ENCODE measurements at places on chromosomes 5 and 9. TPM values are rescaled to one million over a fixed set of nuclear protein-coding genes. Genes with fewer than 3 reads are reported as not detected.

GRCh38 chr5:152306386-152306785 is 98.7 kb downstream of the NMUR2 start:
- no peak for DNase-seq
- H3K27ac ChIP-seq, result no peak overlapping the region
- no peaks in the 10 kb centered on the region for H3K36me3 ChIP-seq
- no peak overlapping the region for H3K4me3 ChIP-seq
- no peaks in the 10 kb centered on the region for H3K27me3 ChIP-seq
- H3K4me1 ChIP-seq, result no peaks in the 10 kb centered on the region

PCDHB9 gene
- 2.5 TPM for total RNA-seq

GRCh38 chr5:122314036-122314435 is 2.0 kb downstream of the SNCAIP start:
- H3K27ac ChIP-seq, result no peak overlapping the region
- H3K4me3 ChIP-seq, result no peak overlapping the region
- peaks cover 6% of the 10 kb centered on the region for H3K4me1 ChIP-seq
- H3K36me3 ChIP-seq, result no peaks in the 10 kb centered on the region
- no peak for DNase-seq

MSX2 gene
- 0.52 TPM for total RNA-seq

DNA sequence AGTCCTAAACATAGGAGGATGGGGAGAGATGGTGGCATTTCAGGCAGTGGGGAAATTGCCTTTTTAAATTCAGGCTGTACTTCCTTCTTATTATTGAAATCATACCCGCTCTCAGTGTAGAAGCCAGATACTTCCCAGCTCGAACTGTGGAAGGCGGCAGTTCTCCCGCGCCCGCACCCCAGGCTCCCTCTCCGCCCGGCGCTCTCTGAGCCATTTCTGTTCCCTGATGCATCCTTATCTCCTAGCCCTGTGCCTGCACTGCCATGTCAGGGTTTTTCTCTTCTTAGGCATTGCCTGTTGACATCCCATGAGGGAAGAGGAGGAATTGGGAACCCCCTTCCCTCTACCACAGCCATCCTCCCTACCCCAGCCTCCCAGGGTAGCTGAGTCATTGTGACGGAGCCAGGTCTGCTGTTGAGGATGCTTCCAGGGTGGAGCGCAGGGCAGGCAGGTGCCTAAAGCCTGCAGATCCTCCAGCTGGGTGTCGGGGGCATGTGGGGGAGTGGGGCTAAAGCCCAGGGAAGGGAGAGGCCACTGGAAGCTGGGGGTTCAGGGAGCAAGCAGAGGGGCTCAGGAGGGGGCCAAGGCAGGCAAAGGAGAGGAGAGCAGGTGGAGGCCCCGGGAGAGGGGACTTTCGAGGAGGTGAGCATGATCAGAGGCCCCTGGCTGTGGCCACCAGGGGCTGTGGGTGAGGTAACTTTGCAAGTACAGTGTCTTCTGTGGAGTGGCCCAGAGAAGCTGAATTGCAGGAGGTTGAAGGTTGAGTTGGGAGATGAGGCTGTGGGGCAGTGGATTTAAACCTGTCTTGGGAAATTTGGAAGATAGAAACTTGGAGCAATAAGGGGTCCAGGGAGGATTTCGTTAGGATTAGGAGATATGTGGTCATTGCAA is 16.2 kb downstream of the LAMC3 start:
- H3K27ac ChIP-seq, result no peak overlapping the region
- no peak for DNase-seq
- H3K4me3 ChIP-seq, result no peak overlapping the region
- no peaks in the 10 kb centered on the region for H3K36me3 ChIP-seq
- no peaks in the 10 kb centered on the region for H3K27me3 ChIP-seq

DNA sequence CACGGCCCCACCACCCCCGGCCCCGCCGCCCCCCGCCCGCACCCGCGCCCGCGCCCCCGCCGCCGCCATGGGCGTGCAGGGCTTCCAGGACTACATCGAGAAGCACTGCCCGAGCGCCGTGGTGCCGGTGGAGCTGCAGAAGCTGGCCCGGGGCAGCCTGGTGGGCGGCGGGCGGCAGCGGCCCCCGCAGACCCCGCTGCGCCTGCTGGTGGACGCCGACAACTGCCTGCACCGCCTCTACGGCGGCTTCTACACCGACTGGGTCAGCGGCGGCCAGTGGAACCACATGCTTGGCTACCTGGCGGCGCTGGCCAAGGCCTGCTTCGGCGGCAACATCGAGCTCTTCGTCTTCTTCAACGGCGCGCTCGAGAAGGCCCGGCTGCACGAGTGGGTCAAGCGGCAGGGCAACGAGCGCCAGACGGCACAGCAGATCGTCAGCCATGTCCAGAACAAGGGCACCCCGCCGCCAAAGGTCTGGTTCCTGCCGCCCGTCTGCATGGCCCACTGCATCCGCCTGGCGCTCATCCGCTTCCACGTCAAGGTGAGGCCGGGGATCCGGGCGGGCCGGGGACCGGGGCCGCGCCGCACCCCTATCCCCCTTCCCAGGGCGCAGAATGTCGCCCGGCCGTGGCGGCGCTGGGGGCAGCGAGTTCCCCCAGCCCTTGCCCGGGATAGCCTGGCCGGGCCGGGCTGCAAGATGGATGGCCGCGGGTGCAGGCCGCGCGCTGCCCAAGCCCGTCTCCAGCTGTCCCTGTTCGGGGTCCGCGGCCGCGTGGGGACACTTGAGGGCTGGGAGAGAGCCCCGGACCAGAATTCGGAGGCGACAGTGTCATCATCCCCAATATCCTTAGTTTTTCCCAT is 594 bp downstream of the FAM120A start:
- H3K27ac ChIP-seq, result peak overlapping the region; percentile 95
- peaks cover 28% of the 10 kb centered on the region for H3K36me3 ChIP-seq
- H3K4me1 ChIP-seq, result peaks cover 48% of the 10 kb centered on the region
- no peaks in the 10 kb centered on the region for H3K27me3 ChIP-seq

NTRK2 gene
- 0.98 TPM for total RNA-seq

DNA sequence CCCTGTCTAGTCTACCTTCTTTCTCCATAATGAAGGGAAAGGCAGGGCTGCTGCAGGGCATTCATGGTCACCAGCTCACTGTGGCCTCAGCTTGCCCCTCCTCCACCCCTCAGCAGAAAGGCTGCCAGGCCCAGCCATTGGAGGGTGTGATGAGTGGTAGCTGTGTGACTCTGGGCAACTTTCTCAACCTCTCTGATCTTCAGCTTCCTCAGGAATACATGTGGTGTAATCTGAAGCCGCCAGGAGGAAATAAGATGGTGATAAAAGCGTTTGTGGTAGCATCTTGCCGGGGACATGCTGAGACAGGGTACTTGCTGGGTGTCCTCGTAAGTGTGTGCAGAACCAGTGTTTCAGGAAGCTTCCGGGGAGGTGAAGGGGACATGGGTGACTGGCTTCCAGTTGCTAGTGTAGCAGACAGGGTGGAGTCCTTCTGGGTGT is 9.8 kb downstream of the CXCL14 start:
- H3K27ac ChIP-seq, result no peak overlapping the region
- H3K27me3 ChIP-seq, result peaks cover 18% of the 10 kb centered on the region

DNA sequence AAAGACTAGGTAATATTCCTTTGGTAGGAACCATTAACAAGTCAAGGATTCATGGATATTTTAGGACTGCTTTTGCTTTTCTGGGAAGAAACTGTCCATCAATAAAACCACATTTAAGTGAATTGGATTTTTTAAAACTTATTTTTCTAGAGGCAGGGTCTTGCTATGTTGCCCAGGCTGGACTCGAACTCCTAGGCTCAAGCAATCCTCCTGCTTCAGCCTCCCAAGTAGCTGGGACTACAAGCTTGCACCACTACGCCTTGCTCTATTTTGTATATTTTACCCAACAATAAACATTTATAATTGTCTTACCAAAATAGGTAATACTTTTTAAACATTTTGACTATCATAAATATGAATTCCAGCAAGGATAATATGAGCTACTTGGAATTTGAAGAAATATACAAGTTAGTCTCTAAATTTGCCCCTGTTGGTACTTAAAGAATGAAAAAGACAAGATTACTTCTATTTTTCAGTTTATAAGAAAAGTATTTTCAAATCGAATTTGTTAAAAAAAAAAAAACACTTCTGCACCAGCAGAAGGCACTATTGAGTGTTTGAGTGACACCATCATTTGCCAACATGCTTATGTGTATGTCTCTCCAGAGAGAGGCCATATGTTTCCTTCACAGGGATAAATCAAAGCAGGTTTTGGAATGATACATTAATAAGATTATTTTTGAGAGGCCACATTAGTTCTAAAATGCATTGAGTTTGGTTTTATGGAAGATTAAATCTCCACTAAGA is 60.0 kb upstream of the CARTPT start:
- H3K27me3 ChIP-seq, result no peaks in the 10 kb centered on the region
- peaks cover 28% of the 10 kb centered on the region for H3K36me3 ChIP-seq
- no peak overlapping the region for H3K4me3 ChIP-seq

- no peaks in the 10 kb centered on the region for H3K36me3 ChIP-seq
- no peaks in the 10 kb centered on the region for H3K27me3 ChIP-seq
- no peak overlapping the region for H3K27ac ChIP-seq
- no peak overlapping the region for H3K4me3 ChIP-seq
These were observed 15.2 kb downstream of the RNF180 start for GRCh38 chr5:64180661-64181343.

DNA sequence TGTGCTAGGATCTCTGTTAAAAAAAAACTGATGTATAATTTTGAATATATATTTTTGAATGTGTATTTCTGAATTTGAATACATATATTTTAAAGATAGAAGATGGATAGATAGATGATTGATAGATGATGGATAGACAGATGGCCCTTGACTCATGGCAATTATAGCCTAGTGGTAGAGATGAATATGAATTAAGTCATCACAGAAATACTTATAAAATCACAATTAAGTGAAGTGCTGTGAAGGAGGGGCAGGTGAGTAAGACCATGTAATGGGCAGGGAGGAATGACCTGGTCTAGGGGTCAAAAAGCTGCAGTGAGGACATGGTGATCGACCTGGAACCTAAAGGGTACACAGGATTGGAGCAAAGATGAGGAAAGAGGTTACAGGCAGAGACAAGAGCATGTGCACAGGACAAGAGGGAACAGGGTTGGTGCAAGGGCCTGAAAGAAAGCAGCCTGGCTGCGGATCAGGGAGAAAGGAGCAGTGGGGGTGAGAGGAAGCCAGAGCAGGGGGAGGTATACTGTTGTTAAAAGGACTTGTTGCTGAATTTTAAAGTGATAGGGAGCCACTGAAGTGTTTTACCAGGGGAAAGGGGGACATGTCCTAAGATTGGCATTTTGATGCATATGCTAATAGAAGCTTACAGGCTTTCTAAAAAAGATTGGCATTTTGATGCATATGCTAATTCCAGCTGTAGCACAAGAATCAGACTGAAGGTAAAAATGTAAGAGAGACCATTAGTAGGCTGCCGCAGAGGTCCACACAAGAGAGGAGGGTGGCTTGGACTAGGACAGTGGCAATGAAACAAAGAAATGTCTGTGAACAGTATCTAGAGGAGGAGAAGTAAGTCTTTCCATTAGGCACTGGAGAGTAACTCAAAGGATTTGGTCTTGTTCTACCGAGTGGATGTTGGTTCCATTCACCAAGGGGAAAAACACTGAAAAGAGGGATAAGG is 527.8 kb downstream of the AGTPBP1 start:
- H3K36me3 ChIP-seq, result no peaks in the 10 kb centered on the region
- H3K27ac ChIP-seq, result no peak overlapping the region
- no peaks in the 10 kb centered on the region for H3K4me1 ChIP-seq
- H3K4me3 ChIP-seq, result no peak overlapping the region
- DNase-seq, result no peak

- H3K4me3 ChIP-seq, result no peak overlapping the region
- peaks cover 14% of the 10 kb centered on the region for H3K4me1 ChIP-seq
- H3K27ac ChIP-seq, result no peak overlapping the region
- H3K36me3 ChIP-seq, result peaks cover 9% of the 10 kb centered on the region
- no peak for DNase-seq
These were observed 160.6 kb upstream of the GNA14 start for GRCh38 chr9:77808751-77809081.

DNA sequence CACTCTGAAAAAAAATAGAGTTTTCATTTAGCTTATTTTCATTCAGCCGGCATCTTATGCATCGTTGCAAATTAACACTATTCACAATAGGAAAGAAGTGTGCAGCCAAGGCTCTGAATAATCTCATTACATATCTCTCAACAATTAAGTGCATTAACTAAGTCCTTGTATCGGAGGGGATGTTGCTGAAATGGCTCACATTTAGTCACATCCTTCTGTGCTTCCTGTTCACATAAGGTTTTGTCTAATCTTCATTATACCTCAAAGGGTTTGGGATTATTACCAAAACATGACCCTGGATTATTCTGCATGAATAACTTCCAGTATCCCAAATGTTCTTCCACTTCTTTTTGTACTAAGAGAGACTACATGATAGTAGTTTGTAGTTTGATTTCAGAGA is 278.0 kb upstream of the GRIA1 start:
- DNase-seq, result no peak
- H3K27ac ChIP-seq, result no peak overlapping the region
- no peaks in the 10 kb centered on the region for H3K36me3 ChIP-seq
- H3K27me3 ChIP-seq, result no peaks in the 10 kb centered on the region
- no peak overlapping the region for H3K4me3 ChIP-seq

DNA sequence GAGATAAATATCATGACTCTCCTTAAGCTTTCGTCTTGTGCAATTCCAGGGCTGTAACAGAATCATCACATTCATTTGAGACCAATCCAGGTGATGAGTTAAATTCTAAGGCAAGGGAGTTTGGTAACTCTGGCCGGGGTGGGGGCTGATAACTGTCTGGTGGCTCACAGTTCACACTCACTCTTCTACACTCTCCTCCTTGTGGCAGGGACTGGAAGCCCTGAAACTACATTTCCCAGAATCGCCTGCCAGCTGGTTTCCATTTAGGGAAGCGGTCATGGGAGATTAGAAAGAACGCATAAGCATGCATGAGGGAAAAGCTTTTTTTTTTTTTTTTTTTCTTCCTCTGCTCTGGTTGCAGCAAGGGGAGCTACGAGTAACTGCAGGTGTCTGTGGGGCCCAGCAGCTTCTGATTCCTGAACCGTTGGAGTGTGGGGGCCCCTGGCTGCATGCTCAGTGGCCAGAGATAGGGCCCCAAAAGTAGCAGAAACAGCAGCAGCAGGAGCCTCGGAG is 154.8 kb upstream of the TBC1D2 start:
- no peak overlapping the region for H3K27ac ChIP-seq
- no peaks in the 10 kb centered on the region for H3K36me3 ChIP-seq
- no peaks in the 10 kb centered on the region for H3K4me1 ChIP-seq
- H3K4me3 ChIP-seq, result no peak overlapping the region

- DNase-seq, result no peak
- H3K27me3 ChIP-seq, result no peaks in the 10 kb centered on the region
- no peaks in the 10 kb centered on the region for H3K4me1 ChIP-seq
- no peak overlapping the region for H3K4me3 ChIP-seq
- H3K36me3 ChIP-seq, result no peaks in the 10 kb centered on the region
These were observed 260.4 kb upstream of the ADRA1B start for GRCh38 chr5:159655757-159656409.

- H3K27ac ChIP-seq, result peak overlapping the region; percentile 2
- peaks cover 6% of the 10 kb centered on the region for H3K4me1 ChIP-seq
- no peak overlapping the region for H3K4me3 ChIP-seq
- DNase-seq, result no peak
These were observed 72.2 kb downstream of the PTCD2 start for GRCh38 chr5:72392326-72392733.

- DNase-seq, result no peak
- H3K36me3 ChIP-seq, result no peaks in the 10 kb centered on the region
- H3K27ac ChIP-seq, result no peak overlapping the region
- H3K4me3 ChIP-seq, result no peak overlapping the region
- H3K4me1 ChIP-seq, result no peaks in the 10 kb centered on the region
These were observed 1916.7 kb downstream of the EFNA5 start for GRCh38 chr5:105754056-105754455.

GRCh38 chr5:137401946-137402345 is 97.2 kb downstream of the SPOCK1 start:
- no peak for DNase-seq
- H3K4me1 ChIP-seq, result no peaks in the 10 kb centered on the region
- H3K27me3 ChIP-seq, result no peaks in the 10 kb centered on the region
- no peak overlapping the region for H3K4me3 ChIP-seq
- no peaks in the 10 kb centered on the region for H3K36me3 ChIP-seq
- H3K27ac ChIP-seq, result no peak overlapping the region

All from upper lobe of right lung (tissue), 1 donor.